ENCODE measurements at places on chromosomes 11 and 22.

- no peak for DNase-seq
These were observed 131.8 kb downstream of the HIPK3 start for GRCh38 chr11:33388793-33389525.

GRCh38 chr22:39994566-39995392 is at the start of gene FAM83F:
TSS of gene FAM83F (plus strand) at chr22:39994954. CDS start at chr22:39995043, 89 bp downstream.
- DNase-seq: no peak

GRCh38 chr11:132862933-132863332 is 669.4 kb downstream of the OPCML start:
- no peak for DNase-seq

- DNase-seq: no peak
These were observed 514.1 kb downstream of the CNTN5 start for GRCh38 chr11:99534812-99535211.

GRCh38 chr22:46984751-46985506 is 222.5 kb downstream of the TBC1D22A start:
- no peak for DNase-seq

DNA sequence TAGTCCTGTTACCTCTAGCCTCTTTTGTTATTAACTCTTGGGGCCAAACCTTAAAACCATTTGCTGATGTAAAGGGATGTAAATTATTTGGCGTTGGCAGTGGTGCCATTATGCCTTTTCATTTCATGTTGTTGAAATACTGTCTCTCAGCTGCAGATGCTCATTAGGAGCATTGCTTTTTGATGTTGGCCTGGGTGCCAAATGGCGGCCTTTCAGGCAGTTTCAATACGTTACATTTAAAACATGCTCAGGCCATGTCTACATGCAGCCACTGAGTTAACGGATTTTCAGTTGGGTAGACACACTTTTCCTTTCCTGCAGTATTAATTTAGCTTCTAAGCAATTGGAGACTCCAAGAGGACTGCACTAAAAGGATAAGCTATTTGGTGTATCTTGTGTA is 5.3 kb downstream of the NCAM1 start:
- DNase-seq: no peak

DNA sequence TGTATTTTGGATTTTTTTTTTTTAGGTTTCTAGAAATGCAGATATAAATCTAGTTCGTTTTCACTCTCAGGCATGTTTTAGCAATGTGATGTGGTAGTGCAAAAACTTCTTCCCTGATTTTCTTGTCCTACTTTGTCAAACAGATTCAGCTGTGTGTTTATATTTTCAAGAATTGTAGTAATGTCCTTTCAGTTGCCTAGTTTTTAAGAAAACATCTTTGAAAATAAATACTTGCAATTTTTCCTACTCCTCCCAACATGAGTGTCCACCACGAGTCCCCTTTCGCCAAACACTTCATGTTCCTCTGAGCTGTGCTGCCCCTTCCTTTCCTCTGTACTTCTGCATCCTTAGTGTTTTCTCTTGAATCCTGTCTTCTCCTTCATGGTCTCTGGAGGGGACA is 686.9 kb downstream of the NTM start:
- no peak for DNase-seq

DNA sequence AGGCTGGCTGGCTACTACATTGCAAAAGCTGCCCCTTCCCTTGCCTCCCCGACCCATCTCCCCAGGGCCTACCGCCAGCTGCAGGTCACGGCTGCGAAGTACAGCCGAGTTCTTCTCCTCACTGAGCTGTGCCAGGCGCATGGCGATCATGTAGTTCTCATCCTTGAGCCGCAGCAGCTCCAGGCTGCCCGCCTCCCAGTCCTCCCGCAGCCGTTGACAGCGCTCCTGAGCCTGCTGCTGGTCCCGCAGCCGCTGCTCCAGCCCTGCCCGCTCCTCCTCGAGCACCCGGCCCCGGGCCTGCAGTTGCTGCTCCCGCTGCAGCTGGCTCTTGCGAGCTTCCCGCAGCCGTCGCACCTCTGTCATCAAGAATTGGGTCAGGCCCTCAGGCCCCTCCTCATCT is 3.3 kb downstream of the CARD10 start:
- DNase-seq: no peak

- no peak for DNase-seq
These were observed 4.6 kb downstream of the PICALM start for GRCh38 chr11:86064220-86064803.

DNA sequence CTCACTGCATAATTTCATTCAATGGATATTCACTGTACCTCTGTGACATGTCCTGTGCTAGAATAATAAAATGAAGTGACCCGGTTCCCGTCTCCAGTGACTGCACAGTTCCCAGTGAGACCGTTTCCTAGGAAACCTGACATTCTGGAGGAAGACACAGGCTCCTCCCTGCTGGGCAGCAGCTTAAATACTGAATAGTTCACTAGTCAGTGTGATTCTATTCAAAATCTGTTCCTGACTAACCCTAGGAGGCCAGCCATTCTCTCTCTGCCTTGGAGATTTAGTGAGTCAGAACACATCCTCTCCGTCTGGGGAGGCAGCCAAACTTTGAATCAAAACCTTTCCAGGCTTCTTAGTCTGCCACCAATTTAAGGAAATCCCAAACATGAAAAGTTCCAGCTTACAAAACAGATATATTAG is 11.3 kb downstream of the TRIM66 start:
- no peak for DNase-seq

GRCh38 chr22:46737976-46738646 is at the start of gene CERK:
TSS of gene CERK (minus strand) at chr22:46738252. CDS start at chr22:46738148, 104 bp downstream.
- peak; percentile 16 for DNase-seq

GRCh38 chr11:9947231-9947864 is 283.5 kb downstream of the SWAP70 start:
- DNase-seq: no peak

DNA sequence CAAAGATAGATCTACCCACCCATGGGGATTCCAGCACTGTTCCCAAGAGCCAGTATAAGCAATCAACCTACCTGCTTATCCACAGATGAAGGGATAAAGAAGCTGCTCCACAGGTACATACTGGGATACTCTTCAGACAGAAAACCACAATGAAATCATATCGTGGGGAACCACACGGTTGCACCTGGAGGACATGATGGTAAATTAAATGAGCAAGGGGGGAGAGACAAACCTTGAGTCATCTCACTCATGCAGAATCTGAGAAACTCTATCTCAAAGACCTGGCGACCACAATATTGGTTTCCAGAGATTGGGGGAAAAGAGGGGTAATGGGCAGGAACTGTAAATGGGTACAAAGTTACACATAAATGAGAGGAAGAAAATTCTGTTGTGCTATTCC is 14.5 kb downstream of the RGL4 start:
- no peak for DNase-seq

- no peak for DNase-seq
These were observed 4.9 kb downstream of the MUC5AC start for GRCh38 chr11:1162491-1163311.

DNA sequence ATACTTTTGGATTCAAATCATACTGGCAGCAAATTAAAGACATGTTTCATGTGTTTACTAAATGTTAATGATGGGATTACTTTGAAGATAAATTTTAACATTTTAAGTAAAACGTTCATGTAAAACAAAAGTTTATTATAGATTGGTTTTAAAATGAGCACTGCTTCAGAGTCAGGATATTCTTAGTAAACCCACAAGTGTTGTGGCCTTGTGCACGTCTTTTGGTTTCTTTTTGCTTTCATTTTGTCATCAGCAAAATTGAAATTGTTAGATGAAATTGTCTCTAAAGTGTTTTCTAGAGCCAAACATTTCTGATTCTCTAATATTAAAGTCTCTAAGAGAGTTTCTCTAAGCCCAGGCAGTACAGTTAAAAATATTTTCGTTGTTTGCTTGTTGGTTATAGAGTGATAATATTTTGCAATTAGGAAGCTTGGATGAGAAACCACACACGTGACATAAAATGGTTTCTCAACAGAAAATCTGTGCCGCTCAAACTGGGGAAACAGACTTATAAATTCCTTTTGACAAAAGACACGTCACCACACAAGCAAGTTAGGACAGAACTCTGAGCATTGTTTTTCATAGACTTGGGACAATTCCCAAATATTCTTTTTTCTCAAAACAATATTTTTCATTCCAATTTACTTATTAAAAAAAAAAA is 164.4 kb downstream of the TEAD1 start:
- no peak for DNase-seq

GRCh38 chr11:72970557-72971118 is 156.4 kb downstream of the ATG16L2 start:
- DNase-seq: no peak

GRCh38 chr11:82521427-82521826 is 212.2 kb downstream of the FAM181B start:
- no peak for DNase-seq

DNA sequence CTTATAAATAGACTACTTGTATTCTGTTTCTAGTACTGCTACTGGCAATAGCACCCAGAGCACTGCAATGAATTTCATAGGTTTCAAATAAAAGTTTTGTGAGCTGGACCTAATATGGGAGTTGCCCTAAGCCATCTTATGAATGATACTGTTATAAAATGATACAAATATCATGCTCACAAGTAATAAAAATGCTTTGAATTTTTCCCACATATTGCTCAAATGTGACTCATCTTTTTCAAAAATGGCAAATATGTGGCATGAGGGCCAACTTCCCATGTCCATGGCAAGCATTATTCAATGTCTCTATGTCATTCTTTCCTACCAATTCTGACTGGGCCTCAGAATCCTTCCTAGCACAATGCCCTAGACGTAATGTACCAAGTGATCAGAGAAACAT is 137.6 kb downstream of the TRPC6 start:
- no peak for DNase-seq

DNA sequence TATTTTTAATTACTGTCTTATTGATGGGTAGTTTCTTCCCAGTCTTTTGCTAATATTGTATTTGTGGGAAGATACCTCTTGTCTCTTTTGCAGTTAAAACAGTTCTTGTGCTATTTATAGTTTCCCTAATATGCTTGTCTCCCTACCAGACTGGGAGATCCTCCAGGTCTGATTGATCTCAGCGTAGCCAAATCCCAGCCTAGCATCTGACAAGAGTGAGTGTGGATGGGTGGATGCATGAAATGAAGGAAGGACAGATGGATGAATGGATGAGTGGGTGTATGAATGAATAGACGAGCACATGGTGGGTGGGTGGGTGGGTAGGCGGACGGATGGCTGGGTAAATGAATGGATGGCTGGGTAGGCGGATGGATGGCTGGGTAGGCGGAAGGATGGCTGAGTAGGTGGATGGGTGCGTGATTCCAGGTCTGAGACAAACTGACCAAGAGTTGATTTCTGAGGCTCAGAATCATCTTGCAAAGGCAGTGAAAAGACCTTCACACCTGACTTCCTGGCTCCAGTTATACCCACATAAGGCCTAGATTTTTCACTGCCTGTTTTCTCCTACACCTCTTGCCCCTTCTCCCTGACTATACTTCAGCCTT is 11.4 kb downstream of the DNAJB13 start:
- DNase-seq: no peak

DNA sequence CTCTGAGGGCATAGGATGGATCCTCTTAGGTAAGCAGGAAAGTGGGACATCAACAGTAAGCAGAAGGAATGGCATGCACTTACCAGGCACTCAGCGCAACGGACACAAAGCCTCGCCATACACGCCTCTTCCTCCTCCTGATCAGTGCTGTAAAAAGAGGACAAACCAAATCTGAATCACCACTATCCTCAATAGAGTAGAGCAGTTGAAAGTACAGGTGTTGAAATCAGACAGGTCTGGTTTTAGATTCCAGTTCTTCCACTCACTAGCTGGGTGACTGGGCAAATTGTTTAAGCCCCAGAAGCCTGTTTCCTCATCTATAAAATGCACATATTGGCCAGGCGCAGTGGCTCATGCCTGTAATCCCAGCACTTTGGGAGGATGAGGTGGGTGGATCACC is 8.6 kb upstream of the JAML start:
- DNase-seq: no peak

DNA sequence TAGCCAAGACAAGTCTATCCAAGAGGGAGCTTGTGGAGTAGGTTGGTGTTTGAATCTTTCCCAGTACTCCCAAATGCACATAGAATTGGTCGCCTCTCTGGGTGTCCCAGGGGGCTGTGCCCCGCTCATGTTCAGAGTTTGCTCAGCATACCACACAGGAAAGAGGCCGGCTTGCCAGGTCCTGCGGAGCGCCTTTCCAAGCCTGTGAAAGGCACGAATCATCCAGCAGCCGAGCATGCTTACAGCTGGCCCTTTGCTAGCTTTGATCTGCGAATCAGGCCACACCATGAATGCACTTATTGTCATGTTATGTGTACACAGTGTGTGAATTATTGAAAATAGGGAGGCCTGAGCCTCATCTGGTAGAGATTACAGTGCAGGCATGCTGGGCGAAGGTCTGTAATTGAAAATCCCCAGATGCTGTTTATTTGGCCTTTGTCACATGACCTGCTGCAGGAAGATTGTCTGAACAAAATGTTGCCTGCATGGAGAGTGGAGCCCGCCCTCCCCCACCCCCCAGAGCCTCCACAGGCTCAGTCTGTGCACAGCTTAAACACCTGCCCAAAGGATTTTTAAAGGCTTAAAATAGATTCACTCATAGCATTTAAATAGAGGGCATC is 163.3 kb upstream of the RASSF10 start:
- no peak for DNase-seq

DNA sequence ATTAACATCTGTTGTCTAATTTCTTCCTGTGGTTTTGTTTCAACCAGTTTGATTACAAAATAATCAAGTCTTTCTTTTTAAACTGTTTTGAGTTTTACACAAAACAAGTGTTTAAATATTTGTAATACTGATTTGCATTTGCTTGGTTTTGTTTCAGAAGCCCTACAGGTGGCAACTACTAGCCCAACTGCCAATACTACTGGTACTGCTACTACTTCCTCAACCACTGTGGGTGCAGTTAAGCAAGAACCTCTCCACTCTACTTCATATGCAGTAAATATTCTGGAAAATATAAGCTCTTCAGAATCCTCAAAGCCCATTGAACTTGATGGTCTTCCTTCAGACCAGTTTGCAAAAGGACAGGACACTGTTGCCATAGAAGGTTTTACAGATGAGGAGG is 61.1 kb downstream of the QSER1 start:
- DNase-seq: peak; percentile 18

DNA sequence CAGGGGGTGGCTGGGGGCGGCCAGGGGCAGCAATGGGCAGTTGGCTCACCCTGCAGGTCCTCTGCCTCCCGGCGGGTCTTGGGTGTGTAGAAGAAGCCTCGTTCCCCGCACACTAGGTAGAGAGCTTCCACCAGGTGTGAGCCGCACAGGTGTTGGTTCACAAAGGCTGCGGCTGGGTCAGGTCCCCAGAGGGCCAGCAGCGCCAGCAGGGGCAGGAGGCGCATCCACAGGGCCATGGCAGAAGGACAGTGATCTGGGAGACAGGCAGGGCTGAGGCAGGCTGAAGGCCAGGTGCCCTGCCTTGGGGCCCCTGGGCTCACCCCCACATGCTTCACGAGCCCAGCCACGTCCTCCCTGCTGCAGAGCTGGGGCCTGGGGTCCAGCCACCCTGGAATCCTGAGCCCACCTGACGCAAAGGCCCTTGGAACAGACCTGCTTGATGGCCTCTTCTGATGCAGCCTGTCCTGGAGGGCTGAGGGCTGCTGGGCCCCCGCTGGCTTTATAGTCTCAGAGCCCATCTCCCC is at the start of gene INS:
Gene INS (minus strand): TSS at position 474 of the 524 bp plus-strand sequence. CDS start 238 bp downstream, at position 236.
- no peak for DNase-seq

GRCh38 chr11:12693094-12693478 is 18.9 kb downstream of the TEAD1 start:
- no peak for DNase-seq

Measured in AML-193 (cell line).